NCI-H526 (cell line): ENCODE measurements at places on chromosomes 1 and 21.

GRCh38 chr21:29233611-29234540, 64.8 kb upstream of the BACH1 start:
- DNase-seq, result no peak

DNA sequence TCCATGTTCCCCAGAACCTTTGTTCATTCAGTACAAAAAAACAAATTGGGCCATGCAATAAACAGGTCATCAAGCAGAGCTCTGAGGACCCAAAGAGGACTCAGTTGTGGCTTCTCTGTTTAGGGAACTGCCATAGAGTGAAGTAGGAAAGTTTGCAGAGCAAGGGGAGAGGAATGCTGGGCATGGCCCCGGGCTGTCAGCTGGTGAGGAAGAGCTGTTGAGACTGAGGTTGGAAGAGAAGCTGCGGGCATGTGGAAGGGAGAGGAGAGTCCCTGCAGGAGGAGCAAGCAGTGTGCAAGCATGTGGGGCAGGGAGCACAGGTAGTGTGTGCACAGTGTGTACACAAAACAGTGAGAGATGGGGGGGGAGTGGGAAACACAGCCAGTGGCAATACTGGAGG, 71.8 kb downstream of the NTPCR start:
- DNase-seq, result no peak

- no peak for DNase-seq
Measured at GRCh38 chr1:196152086-196152485, 456.2 kb downstream of the KCNT2 start.

DNA sequence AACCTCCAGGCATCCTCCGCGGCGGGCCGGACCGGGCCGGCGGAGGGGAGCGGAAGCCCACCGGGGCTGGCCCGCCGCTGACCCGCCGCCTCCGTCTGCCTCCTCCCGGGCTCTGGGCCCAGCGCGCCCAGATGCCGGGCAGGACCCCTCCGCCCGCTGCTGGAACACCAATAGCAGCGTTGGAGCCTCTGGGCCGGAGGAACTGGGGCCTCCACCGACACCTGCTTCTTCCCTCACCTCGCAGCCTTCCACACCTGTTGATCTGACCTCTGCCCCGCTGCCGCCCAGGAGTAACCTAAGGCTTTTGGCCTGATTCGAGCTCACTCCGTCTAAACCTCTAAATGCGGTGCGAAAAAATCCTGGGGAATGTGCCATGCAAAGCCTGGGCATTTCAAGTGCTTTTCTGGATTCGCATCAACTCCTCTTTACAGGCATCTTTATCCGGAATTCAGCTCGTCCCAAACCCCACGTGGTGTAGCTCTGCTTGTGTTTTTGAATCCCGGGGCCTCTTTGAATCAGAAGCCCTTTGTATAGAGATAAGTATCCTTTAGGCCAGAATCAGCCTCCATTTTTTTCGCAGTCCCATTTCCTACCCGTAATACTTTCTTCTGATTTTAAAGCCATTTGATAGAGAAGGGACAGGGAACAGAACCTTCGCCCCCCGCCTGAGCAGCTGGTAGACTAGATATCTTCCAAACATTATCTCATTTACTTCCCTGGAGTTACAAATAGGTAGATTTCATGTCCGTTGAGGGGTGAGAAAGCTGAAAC, 680 bp upstream of the CNN3 start:
- peak; percentile 65 for DNase-seq
